CD4-positive, CD25-positive, alpha-beta regulatory T cell (primary cell): ENCODE measurements at places on chromosomes 4 and X. TPM values are rescaled to one million over a fixed set of nuclear protein-coding genes. Genes with fewer than 3 reads are reported as not detected.

LAMP2 gene
- total RNA-seq = 27.1 TPM

CRLF2 gene
- 1.2 TPM for total RNA-seq

NDNF gene
- not detected for total RNA-seq

TMEM156 gene
- 14.2 TPM for total RNA-seq

PRR32 gene
- not detected for total RNA-seq

DCLK2 gene
- total RNA-seq = 0.12 TPM

FAM156B gene
- total RNA-seq = 10.0 TPM

MTTP gene
- total RNA-seq = not detected

NLGN4X gene
- total RNA-seq = not detected

GLOD5 gene
- total RNA-seq = not detected

SPIN2B gene
- total RNA-seq = 11.3 TPM

SH3D19 gene
- not detected for total RNA-seq

CFAP47 gene
- total RNA-seq = not detected

STATH gene
- total RNA-seq = not detected
